ENCODE measurements at places on chromosomes 11 and 22. TPM values are rescaled to one million over a fixed set of nuclear protein-coding genes. Genes with fewer than 3 reads are reported as not detected.

Gene OR5T1
- not detected for total RNA-seq

Gene MS4A8
- not detected for total RNA-seq

Gene LGR4
- 0.30 TPM for total RNA-seq

GRCh38 chr22:30196141-30196879, 50.2 kb downstream of the LIF start:
- DNase-seq = peak; percentile 64

DNA sequence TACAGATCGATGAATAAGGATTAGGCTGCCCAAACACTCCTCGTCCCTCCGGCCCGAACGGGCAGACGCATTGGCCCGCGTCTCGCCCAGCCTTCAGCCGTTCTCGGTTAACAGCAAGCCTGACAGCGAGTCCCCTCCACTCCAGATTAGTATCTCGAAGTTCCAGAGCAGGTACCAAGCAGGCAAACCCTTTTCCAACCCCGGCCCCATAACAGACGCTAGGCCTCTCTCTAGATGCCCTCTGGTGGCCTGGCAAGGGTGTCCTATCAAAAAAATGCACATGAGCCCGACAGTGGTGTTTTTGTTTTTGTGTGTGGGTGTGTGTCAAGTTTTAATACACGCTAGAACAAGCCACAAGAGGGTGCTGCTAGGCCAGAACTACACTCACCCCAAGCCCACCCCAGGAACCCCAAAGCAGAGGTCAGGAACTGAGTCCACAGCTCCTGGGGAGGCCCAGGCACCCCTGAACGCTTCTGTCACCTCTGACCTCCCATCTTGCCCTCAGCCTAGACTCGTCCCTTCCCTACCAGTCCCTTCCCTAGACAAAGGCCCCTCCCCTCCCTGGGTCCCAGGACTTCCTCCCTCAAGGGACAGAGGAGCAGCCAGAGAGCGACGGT, 658 bp upstream of the ARFGAP2 start:
- DNase-seq = peak; percentile 76

GRCh38 chr22:30694171-30694639, 469 bp upstream of the OSBP2 start:
- DNase-seq = peak; percentile 77

GRCh38 chr11:118592616-118593367, 14.6 kb upstream of the PHLDB1 start:
- no peak for DNase-seq

- no peak for DNase-seq
Observed at GRCh38 chr11:84408946-84409411, 1122.8 kb upstream of the CCDC90B start.

Gene MS4A4A
- total RNA-seq = not detected

GRCh38 chr11:10742460-10743208, 8.4 kb upstream of the CTR9 start:
- peak; percentile 52 for DNase-seq

Gene OR51E2
- not detected for total RNA-seq

Gene NELL1
- not detected for total RNA-seq

- DNase-seq = no peak
Observed at GRCh38 chr22:48357196-48357595, 1470.5 kb downstream of the BRD1 start.

DNA sequence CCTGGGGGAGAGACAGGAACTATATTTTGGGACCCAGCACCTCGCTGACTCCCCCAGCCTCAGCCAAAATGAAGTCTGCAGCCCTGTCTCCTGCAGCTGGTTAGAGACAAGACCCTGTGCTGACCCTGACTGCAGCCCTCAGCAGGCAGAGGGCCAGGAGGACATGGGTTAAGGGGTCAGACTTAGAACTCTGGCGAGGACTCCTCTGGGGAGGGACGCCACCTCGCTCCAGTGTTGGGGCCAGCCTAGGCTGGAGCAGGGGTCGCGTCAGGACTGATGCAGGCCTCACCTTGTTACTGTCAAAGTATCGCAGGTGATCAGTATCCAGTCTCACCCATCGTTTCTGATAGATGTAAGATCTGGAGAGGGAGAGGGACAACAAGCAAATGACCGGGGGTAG, 36.9 kb upstream of the PDE2A start:
- no peak for DNase-seq

DNA sequence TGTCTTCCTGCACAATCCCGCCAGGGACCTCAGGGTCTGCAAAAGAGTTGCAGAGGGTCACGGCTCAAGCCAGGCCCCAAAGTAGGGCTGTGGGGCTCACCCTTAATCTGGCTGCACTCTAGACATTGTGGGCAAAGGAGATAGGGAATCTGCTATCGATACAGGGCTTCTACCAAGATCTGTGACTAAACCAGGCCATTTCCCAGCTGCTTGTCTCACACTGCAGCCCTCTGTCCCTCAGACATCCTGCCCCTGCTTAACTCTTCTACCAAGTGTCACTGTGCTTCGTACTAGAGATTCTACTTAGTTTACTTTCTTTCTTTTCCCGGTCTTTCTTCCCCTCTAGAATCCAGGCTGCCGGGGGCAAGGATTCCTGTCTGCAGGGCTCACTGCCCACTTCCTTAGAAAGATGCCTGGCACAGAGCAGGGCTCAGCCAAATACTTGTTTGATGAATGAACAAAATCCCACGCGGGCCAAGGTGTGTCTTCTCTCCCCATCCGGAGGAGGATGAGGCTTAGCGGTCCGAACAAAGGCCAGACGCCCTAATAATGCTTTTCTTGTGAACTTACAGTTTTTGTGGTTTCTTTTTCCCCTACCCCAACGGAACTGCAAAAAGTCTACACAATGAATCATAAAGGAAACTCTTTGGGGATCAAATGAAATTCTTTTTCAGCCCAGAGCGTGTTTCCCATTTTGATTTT, 61.3 kb upstream of the ANO1 start:
- no peak for DNase-seq

DNA sequence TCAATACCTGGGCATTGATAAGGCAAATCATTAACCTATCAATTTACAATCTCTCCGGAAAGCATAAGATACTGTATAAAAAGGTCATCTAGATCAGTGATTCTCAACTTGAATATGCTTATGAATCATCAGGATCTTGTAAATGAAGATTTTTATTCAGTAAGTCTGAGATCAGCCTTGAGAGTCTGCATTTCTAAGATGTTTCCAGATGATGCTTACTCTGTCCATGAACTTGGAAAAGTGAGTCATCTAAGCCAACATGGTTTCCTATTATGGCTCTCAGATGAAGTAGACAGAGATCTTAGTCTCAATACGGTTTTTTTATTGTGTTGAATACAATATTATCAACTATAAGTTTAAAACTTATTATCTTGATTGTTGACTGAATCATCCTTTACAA, 226.4 kb upstream of the KIRREL3 start:
- no peak for DNase-seq

Gene CXCR5
- total RNA-seq = 16.9 TPM

- no peak for DNase-seq
Observed at GRCh38 chr22:46749682-46750529, 11.9 kb upstream of the CERK start.

DNA sequence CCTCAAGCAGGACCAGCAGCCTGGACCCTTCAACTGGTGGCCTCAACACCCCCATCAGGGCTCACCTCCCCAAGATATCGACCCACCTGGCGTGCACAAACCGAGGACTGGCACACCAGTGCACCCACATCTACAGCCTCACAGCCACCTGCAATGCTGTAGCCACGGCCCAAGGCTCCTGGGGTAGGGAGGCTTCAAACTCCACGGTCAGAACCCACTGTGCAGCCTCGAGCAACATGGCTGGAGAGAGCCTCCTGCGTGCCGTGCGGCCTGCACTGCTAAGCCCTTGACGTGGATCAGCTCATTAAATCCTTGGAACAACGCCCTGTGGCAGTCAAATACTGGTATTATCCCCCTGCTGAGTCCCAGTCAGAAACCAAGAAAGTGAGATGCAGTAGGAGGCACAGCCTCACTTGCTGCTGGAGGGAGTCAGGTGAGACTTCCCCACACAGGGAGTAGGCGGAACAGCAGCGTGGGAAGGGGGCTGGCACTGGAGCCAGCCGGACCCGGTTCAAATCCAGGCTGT, 4.6 kb downstream of the CARD10 start:
- no peak for DNase-seq

- peak; percentile 20 for DNase-seq
Observed at GRCh38 chr11:61787928-61788491, 4.4 kb downstream of the TMEM258 start.

Gene P2RY6
- total RNA-seq = not detected

GRCh38 chr11:128941573-128942271, 949 bp downstream of the TP53AIP1 start:
- DNase-seq = no peak

Gene SCARF2
- total RNA-seq = 1.4 TPM

Gene SEC14L2
- total RNA-seq = 19.0 TPM

DNA sequence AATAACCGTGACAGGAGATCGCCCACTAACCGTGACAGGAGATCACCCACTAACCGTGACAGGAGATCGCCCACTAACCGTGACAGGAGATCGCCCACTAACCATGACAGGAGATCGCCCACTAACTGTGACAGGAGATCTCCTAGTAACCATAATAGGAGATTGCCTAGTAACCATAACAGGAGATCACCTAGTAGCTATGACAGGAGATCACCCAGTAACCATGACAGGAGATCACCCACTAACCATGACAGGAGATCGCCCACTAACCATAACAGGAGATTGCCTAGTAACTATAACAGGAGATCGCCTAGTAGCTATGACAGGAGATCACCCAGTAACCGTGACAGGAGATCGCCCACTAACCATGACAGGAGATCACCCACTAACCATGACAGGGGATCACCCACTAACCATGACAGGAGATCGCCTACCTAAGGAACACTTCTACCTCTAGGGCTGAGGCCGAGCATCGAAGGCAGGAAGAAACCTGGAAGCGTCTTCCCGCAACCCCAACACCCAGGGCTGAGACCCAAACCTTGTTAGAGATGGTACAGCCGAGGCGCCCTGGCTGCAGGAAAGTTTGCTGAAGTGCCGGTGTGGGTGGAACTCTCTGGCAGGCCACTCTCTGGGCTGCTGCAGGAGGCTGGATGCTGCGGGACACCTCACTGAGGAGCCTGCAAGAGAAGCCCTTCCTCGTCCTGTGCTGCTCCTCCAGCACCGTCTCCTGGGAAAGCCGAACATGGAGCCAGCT, 67.5 kb upstream of the THY1 start:
- no peak for DNase-seq
